ENCODE measurements at places on chromosomes 1 and 21. TPM values are rescaled to one million over a fixed set of nuclear protein-coding genes. Genes with fewer than 3 reads are reported as not detected.

IGSF3 gene
- total RNA-seq, result 14.3 TPM

FCN3 gene
- 24.5 TPM for total RNA-seq

DEPDC1 gene
- total RNA-seq, result 0.62 TPM

ARMH1 gene
- 0.16 TPM for total RNA-seq

CD1C gene
- 0.50 TPM for total RNA-seq

CASQ1 gene
- 10.5 TPM for total RNA-seq

NHLH1 gene
- not detected for total RNA-seq

LHX4 gene
- not detected for total RNA-seq

SLC25A33 gene
- total RNA-seq, result 7.2 TPM

TDRD5 gene
- total RNA-seq, result not detected

Measured in left cardiac atrium (tissue), 4 donors.